ENCODE measurements at places on chromosomes 1 and 21. TPM values are rescaled to one million over a fixed set of nuclear protein-coding genes. Genes with fewer than 3 reads are reported as not detected.

GRCh38 chr21:32173121-32173724 is 105.6 kb downstream of the MIS18A start:
- peaks cover 28% of the 10 kb centered on the region for H3K27me3 ChIP-seq
- DNase-seq = no peak
- no peaks in the 10 kb centered on the region for H3K4me1 ChIP-seq

GRCh38 chr1:238738892-238739291 is 647.5 kb upstream of the CHRM3 start:
- H3K27ac ChIP-seq = no peak overlapping the region
- H3K4me1 ChIP-seq = no peaks in the 10 kb centered on the region
- no peak for DNase-seq
- H3K4me3 ChIP-seq = no peak overlapping the region
- no peaks in the 10 kb centered on the region for H3K27me3 ChIP-seq

- no peaks in the 10 kb centered on the region for H3K36me3 ChIP-seq
- no peak overlapping the region for H3K27ac ChIP-seq
- H3K4me3 ChIP-seq = no peak overlapping the region
Measured at GRCh38 chr1:9881838-9882249, 28.2 kb downstream of the CTNNBIP1 start.

DNA sequence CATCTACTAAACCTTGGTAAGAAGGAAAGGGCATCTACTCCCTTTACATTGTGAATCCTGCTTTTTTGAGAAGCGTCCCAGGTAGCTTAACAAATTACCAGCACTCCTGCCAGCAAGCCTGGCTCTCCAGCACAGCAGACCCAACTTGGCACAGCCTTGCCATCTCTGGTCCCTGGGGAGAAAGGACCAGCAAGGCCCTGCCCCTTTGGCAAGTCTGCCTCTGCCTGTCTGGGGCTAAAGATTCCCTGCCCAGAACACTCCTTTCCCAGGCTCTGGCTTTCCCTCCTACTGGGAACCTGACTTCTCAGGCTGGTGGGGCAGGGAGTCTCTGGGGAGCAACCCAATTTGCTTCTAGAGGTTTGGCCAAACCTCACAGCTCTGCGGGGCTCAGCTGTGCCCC is 68.5 kb downstream of the ATP2B4 start:
- peaks cover 27% of the 10 kb centered on the region for H3K4me1 ChIP-seq
- H3K36me3 ChIP-seq = 0 out of 2 replicates have a peak, but pooled peaks cover 10% of the 10 kb centered on the region
- DNase-seq = no peak
- H3K4me3 ChIP-seq = no peak overlapping the region
- H3K27me3 ChIP-seq = no peaks in the 10 kb centered on the region

DNA sequence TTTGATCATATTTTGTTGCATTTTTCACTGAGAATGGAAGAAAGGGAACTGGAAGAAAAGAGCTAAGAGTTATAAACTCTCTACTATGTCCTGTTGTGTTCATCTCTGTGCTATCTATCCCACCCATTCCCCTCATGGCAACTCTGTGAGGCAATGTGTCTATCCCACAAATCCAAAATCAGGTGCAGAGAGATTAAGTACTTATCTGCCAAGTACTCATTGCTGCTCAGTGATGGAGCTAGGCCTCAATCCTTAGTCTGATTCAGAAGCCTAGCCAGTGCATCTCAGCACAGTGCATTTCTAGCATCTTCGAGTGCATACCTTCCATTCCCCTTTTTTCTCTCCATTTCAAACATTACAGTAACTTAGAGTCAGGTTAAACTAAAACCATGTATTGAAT is 270.6 kb downstream of the TPR start:
- no peaks in the 10 kb centered on the region for H3K27me3 ChIP-seq
- H3K27ac ChIP-seq = no peak overlapping the region
- no peak overlapping the region for H3K4me3 ChIP-seq
- no peaks in the 10 kb centered on the region for H3K4me1 ChIP-seq
- H3K36me3 ChIP-seq = no peaks in the 10 kb centered on the region

DNA sequence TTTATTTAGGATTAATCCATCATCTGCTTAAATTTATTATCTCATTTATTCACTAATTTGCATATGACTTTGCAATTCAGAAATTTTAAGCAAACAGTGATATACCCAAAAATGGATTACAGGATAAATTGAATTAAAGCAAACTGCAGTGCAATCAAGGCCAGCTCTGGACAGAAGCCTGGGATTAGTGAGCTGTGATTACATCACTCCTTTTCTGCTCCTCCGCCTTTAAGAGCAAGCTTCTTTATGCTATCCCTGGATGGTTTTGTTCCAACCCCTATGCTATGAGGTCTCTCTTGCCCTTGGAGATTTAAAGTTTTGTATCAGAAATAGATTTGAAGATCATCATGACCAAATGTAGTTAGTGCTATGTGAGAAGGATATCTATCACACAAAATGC is 32.6 kb downstream of the GPR52 start:
- H3K36me3 ChIP-seq = no peaks in the 10 kb centered on the region
- no peak for DNase-seq
- no peak overlapping the region for H3K4me3 ChIP-seq
- no peaks in the 10 kb centered on the region for H3K27me3 ChIP-seq
- no peak overlapping the region for H3K27ac ChIP-seq

DNA sequence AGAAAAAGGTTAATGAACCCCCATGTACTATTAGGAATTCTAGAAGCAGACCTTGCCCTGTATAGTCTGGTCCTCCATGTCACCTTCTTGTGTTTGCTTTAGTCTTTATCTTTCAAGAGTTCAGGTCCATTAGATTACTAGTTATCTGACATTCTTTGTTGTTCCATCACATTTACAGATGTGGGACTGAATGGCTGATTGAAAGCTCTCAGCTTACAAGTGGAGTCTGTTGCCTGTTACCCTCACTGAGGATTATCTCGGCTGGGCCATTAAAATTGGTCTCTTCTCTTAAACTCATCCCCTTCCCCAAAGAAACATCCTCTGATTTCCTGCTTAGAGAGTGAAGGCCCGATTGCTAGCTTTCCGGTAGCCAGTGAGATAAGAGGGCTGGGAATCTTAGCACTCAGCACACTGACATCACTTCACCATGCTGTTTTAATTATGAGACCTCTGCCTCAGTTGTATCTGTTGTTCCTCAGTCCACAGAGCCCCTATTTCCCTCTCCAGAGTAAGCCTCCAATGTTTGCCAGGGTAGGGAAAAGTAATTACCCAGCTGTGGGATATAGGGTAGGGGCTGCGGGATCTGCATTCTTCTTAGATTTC is 76.8 kb downstream of the LPGAT1 start:
- H3K27me3 ChIP-seq = no peaks in the 10 kb centered on the region
- H3K4me3 ChIP-seq = no peak overlapping the region
- no peaks in the 10 kb centered on the region for H3K36me3 ChIP-seq
- DNase-seq = no peak

GRCh38 chr21:46431448-46431847 is 27.2 kb upstream of the DIP2A start:
- no peak overlapping the region for H3K4me3 ChIP-seq
- no peaks in the 10 kb centered on the region for H3K27me3 ChIP-seq
- H3K27ac ChIP-seq = no peak overlapping the region
- DNase-seq = no peak
- peaks cover 6% of the 10 kb centered on the region for H3K36me3 ChIP-seq

- no peak overlapping the region for H3K27ac ChIP-seq
- DNase-seq = no peak
- peaks cover 20% of the 10 kb centered on the region for H3K4me1 ChIP-seq
- H3K36me3 ChIP-seq = peaks cover 5% of the 10 kb centered on the region
- no peak overlapping the region for H3K4me3 ChIP-seq
Measured at GRCh38 chr1:85578321-85579295, 2.0 kb upstream of the CCN1 start.

DNA sequence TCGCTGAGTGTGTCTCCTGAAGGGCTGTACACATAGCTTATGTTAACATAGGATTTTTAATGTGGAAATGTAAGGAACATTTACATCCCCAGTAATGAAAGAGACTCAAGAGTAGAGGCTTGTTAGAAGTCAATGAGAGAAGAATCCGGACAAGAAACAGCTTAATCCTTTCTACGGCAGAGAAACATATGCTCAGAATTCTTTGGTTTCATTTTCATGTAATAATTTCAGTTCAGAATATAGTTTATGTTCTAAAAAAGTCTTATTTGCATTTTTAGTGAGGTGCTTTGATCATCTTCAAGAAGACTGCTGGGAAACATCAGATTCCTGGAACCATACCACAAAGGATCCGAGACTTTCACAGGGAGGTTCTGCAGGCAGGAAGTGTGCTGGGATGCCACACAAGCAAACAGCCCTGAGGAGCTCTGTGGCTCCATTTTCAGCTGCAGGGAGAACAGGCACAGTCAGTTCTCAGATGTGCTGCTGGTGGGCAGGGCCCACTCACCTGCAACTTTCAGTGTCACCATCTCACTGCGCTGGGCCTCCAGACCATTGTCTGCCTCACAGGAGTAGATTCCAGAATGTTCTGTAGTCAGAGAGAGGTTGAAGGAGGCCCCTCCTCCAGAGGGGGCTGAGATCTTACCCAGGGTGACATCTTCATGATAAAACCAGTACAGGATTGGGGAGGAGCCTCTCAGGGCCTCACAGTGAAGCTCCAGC is 28.4 kb downstream of the FCRL5 start:
- no peak overlapping the region for H3K27ac ChIP-seq
- no peak for DNase-seq
- no peaks in the 10 kb centered on the region for H3K4me1 ChIP-seq

DNA sequence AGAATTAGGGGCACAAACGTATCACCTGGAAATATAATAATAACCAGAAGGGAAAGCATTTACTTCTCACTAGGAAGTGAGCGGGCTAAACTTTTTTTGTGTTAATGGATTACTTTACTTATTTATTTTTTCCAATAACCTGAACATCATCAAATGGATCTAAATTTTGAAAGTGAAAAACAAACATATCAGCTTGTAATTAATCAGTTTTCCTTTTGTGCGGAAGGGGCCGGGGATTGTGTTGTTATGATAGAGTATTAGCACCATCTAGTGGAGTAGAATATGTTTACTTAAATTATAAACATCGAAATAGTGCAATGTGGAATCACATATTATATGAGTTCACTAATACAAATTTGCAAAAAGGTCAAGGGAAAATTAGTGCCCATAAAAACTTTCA is 9.0 kb downstream of the CFH start:
- H3K4me3 ChIP-seq = no peak overlapping the region
- no peak overlapping the region for H3K27ac ChIP-seq
- no peaks in the 10 kb centered on the region for H3K27me3 ChIP-seq
- H3K4me1 ChIP-seq = no peaks in the 10 kb centered on the region
- DNase-seq = peak; percentile 23

- H3K4me1 ChIP-seq = peaks cover 16% of the 10 kb centered on the region
- peak overlapping the region; percentile 63 for H3K27ac ChIP-seq
- H3K4me3 ChIP-seq = peak overlapping the region; percentile 38
- no peaks in the 10 kb centered on the region for H3K27me3 ChIP-seq
Measured at GRCh38 chr21:35256468-35256988, 207.4 kb upstream of the RUNX1 start.

DNA sequence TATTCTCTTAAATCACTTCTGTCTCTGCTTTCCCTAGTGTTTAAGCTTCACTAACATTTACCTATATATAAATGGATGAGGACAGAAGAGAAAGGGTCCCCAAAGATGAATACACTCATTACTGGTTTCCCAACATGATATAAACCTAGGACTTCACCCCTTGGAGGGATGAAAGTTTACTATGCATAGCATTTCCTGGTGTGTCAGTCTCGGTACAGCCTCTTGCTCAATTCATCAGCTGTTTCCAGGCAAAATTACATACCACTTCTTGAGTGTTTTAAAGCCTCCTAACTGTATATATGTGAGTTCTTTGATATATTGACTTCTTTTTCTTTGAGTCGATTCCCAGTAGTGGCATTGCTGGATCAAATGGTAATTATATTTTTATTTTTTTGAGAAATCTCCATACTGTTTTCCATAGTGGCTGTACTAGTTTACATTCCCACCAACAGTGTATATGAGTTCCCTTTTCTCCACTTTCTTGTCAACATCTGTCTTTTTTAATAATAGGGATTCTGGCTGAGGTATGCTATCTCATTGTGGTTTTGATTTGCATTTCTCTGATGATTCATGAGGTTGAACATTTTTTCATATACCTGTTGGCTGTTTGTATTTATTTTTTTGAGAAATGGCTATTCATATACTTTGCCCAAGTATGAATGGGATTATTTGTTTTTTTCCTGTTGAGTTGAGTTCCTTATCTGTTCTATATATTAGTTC is 259.3 kb upstream of the CACYBP start:
- no peaks in the 10 kb centered on the region for H3K4me1 ChIP-seq
- H3K36me3 ChIP-seq = no peaks in the 10 kb centered on the region
- no peaks in the 10 kb centered on the region for H3K27me3 ChIP-seq
- DNase-seq = no peak

- no peak for DNase-seq
- no peaks in the 10 kb centered on the region for H3K27me3 ChIP-seq
- H3K36me3 ChIP-seq = no peaks in the 10 kb centered on the region
Measured at GRCh38 chr1:229440851-229441537, 7.1 kb upstream of the ACTA1 start.

DNA sequence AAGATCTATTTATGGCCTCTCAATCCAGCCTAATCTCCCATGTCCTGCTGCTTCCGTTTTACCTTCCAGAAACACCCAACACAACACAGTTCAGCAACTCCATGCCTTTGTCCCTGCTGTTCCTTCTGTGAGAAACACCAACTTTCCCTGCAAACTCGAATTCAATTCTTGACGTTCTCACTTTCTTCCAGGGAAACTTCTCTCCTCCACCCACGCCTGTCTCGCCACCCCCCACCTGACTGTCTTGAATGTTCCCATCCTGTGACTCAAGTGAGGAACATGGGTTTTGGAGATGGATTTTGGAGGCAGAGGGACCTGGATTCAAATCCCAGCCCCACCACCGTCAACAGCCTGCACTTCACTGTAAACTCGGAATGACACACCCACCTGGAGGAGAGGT is 44.8 kb downstream of the GRHL3 start:
- DNase-seq = no peak
- no peaks in the 10 kb centered on the region for H3K27me3 ChIP-seq
- peaks cover 44% of the 10 kb centered on the region for H3K4me1 ChIP-seq
- H3K4me3 ChIP-seq = peak overlapping the region; percentile 26

GRCh38 chr1:163082971-163083370 is 13.8 kb downstream of the RGS4 start:
- no peaks in the 10 kb centered on the region for H3K27me3 ChIP-seq
- H3K4me1 ChIP-seq = peaks cover 6% of the 10 kb centered on the region
- no peaks in the 10 kb centered on the region for H3K36me3 ChIP-seq
- no peak overlapping the region for H3K4me3 ChIP-seq
- no peak overlapping the region for H3K27ac ChIP-seq
- no peak for DNase-seq

GRCh38 chr1:226679853-226680516 is 59.1 kb downstream of the ITPKB start:
- no peak overlapping the region for H3K27ac ChIP-seq
- DNase-seq = no peak
- 0 out of 2 replicates have a peak, but pooled peaks cover 3% of the 10 kb centered on the region for H3K4me1 ChIP-seq
- H3K27me3 ChIP-seq = no peaks in the 10 kb centered on the region

DNA sequence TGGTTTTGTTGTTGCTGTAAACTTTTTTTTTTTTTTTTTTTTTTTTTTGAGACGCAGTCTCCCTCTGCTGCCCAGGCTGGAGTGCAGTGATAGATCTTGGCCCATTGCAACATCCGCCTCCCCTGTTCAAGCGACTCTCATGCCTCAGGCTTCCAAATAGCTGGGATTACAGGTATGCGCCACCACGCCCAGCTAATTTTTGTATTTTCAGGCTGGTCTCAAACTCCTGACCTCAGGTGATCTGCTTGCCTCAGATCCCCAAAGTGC is 78.9 kb upstream of the SLC45A1 start:
- peaks cover 25% of the 10 kb centered on the region for H3K4me1 ChIP-seq
- H3K4me3 ChIP-seq = no peak overlapping the region
- peak overlapping the region; percentile 62 for H3K27ac ChIP-seq
- DNase-seq = peak; percentile 29

The CYP4A22 gene
- not detected for total RNA-seq

The SLC30A1 gene
- 9.7 TPM for total RNA-seq

The DNAJC11 gene
- 75.6 TPM for total RNA-seq

The AUNIP gene
- total RNA-seq = 12.1 TPM

The NBPF12 gene
- total RNA-seq = 12.1 TPM

The MGST3 gene
- total RNA-seq = 93.7 TPM
